Naive thymus-derived CD4-positive, alpha-beta T cell (primary cell): ENCODE measurements at places on chromosomes 13 and 19. TPM values are rescaled to one million over a fixed set of nuclear protein-coding genes. Genes with fewer than 3 reads are reported as not detected.

- DNase-seq: no peak
These were observed 303.3 kb downstream of the POU4F1 start for GRCh38 chr13:78299832-78300623.

DNA sequence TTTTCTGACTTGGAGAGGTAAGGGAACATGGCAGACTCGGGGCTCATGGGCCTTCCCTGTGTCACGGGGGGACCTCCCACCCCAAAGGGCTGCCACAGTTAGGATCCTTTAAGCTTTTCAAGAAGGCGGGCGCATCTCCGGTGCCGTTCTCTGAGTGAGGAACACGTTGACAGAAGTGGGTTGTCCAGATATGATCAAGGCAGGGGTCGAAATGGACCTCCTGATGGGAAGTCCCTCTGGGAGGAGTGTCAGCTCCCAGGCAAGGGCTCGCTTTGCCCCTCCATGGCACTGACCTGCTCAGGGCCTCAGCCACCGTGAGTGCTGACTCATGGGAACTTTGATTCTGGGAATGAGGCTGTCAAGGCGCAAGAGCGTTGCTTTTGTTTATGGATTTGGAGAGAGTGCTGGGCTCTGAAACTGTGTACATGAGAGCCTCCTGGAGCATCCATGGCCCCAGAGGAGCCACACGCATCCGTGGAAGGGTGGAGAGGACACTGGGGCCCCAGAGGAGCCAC is 6.5 kb upstream of the TEX29 start:
- no peak for DNase-seq

The NBEA gene
- 0.15 and 0.43 TPM in 2 replicates for total RNA-seq

The DAND5 gene
- 0.15 TPM in 1 of 2 replicates, not detected in the other for total RNA-seq
